Left ventricle myocardium inferior (tissue), 1 donor: ENCODE measurements at places on chromosomes 6 and 20.

- DNase-seq = no peak
Measured at GRCh38 chr6:85464260-85464644, 14.4 kb downstream of the NT5E start.

GRCh38 chr20:31877684-31878083, 7.2 kb downstream of the TTLL9 start:
- no peak for DNase-seq

GRCh38 chr20:64080013-64080812, at the start of gene OPRL1:
Gene OPRL1 (plus strand): TSS chr20:64080082. CDS start chr20:64092721, 12,639 bp downstream.
- no peak for DNase-seq

DNA sequence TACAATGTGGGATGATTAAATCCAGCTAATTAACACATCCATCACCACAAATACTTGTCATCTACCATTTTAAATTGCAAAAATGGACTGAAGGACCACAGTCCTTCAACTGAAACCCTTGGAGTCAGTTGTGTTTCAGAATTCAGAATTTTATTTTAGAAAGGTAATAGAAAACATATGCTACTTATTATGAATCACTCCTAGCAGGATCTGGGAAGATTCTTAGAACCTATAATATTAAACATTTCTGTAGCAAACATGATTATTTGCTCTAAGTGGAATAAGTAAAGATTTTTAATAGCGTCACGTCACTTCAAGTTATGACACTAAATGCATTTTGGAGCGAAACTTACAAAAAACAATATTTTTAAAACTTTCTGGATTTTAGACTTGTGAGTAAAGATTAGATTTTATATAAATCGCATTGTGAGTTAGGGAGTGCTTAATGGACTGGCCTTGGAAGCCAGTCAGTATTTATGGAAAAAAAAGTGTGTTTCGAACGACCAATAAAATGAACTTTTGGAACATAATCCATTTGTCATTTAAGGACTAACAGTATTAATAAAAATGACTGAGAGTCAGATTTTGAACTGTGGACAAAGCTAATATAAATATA, 71.8 kb upstream of the PHACTR2 start:
- DNase-seq = no peak

GRCh38 chr6:34056305-34057108, 89.4 kb downstream of the GRM4 start:
- DNase-seq = peak; percentile 71

- DNase-seq = no peak
Measured at GRCh38 chr6:104579310-104579863, 280.3 kb downstream of the HACE1 start.

GRCh38 chr6:170209354-170210025, 81.4 kb downstream of the DLL1 start:
- DNase-seq = no peak

DNA sequence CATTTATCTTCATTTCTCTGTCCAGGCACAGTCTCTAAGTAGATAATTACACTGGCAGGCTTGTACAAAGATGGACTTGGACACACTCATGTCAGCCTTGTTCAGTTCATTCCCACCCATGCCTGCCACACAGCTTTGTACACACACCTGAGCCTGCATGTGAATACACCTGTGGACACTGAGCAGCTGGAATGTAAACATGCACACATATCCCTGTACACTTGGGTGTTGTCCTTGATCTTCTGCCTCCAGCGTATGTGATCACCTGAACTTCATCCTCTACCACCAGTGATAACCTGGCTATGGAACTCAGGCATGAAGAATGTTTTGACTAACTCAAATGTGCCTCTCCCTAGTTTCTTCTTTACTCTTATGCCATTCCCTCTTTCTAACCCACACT, 190.6 kb downstream of the DHX35 start:
- no peak for DNase-seq

DNA sequence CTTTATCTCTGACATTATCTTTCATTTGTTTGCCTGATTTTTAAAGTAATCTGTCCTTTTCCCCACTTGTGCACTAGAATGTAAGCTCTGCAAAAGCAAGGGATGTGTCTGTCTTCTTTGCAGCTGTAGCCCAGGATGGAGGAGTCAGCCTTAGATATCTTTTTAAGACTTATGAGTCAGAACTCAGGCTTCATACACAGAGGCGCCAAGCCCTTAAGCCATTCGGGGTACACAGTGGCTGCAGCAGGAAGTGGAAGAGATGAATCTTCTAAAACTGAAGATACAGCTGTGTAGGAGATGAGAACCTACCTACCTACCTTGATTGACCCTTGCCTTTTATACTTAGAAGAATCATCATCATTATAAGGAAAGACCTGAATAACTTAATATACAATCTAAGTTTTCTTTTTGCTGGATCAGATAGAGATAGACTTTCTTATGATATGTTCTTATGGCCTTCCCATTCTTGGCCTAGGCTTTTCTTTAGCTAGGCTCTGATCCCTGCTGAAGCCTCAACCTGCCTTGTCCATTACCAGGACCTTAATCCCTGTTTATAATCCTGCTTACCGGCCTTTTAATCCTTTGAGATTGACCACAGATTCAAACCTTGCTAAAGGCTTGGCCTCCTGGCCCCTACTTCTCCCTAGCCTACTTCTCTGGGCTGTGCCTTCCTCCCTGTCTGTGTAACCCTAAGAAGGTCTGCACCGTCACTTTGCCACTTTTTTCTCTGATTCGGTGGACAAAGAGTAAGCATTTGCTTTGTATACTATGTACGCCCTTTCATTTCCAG, 304.5 kb downstream of the PRL start:
- no peak for DNase-seq

DNA sequence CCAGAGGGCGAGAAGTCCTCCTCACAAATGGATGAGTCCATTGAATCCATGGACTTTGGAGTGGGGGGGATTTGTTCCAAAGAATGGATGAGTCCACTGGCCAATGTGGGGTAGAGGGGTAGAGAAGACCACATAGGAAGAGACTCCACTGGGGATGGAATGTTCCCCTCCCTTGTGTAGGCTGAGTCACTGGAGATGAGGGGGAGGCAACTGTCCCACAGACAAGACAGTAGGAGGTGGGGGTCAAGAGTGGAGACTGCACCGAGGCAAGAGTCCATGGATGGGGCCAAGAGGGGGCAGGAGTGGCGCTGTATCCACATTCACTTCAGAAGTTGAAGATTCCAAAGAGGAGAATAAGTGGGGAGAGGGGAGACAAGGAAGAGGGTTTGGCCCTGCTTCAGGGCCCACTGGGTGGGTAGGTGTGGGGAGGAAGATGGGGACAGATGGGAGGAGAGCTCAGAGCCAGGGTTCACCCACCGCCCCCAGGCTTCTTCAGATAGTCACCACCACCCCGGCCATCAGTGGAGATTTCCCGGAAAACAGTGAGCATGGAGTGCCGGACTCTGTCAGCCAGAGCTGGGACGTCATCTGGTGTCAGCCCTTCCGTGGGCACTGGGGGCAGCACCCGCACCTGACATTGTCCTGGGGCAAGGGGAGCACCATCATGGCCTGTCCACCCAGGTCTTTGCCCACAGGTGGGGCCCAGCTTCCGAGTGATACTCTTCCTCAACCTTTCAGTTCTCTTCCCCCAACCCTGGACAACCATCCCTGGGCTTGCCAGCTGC, 4.6 kb downstream of the EGFL8 start:
- no peak for DNase-seq

DNA sequence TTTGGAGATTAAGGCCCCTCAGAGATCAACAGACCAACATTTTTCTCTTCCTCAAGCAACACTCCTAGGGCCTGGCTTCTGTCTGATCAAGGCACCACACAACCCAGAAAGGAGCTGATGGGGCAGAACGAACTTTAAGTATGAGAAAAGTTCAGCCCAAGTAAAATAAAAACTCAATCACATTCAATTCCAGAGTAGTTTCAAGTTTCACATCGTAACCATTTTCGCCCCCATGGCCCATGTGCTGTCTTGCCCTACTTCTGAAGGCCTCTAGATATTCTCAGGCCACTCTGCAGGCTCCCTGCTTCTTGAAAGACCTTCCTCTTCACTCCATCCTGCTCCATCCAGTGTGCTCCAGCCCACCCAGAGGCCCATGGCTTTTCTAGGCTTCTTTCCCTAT, 4.2 kb downstream of the IL17A start:
- no peak for DNase-seq

GRCh38 chr20:48538856-48539255, 288.9 kb downstream of the PREX1 start:
- no peak for DNase-seq

GRCh38 chr6:91538622-91539021, 951.8 kb upstream of the MAP3K7 start:
- no peak for DNase-seq

DNA sequence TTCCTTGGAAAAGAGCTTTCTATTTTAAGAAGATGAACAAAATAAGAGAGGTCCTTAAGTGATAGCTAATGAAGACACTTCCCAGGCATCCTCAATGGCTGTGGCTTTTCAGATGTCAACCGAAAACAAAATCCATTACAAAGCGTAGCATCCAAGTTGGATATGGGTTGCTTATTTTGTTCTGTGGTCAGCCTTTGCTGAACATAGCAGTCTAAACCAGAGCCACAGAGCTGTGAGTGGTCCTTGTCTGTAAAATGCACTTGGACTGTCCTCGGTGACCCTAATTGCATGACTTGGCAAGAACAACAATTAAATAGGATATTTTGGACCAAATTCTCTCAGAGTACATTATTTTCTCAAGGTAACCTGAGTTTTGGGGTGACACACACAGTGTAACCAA, 10.4 kb upstream of the BFSP1 start:
- DNase-seq = no peak

- no peak for DNase-seq
Measured at GRCh38 chr20:61883857-61884393, 181.8 kb downstream of the TAF4 start.

GRCh38 chr20:38957235-38957876, 4.8 kb upstream of the DHX35 start:
- no peak for DNase-seq

GRCh38 chr20:24164360-24164759, 175.8 kb upstream of the GGTLC1 start:
- no peak for DNase-seq
